ENCODE measurements at places on chromosomes 3 and 15.

GRCh38 chr3:172746475-172746874 lies 4.1 kb upstream of the ECT2 start:
- DNase-seq: no peak

DNA sequence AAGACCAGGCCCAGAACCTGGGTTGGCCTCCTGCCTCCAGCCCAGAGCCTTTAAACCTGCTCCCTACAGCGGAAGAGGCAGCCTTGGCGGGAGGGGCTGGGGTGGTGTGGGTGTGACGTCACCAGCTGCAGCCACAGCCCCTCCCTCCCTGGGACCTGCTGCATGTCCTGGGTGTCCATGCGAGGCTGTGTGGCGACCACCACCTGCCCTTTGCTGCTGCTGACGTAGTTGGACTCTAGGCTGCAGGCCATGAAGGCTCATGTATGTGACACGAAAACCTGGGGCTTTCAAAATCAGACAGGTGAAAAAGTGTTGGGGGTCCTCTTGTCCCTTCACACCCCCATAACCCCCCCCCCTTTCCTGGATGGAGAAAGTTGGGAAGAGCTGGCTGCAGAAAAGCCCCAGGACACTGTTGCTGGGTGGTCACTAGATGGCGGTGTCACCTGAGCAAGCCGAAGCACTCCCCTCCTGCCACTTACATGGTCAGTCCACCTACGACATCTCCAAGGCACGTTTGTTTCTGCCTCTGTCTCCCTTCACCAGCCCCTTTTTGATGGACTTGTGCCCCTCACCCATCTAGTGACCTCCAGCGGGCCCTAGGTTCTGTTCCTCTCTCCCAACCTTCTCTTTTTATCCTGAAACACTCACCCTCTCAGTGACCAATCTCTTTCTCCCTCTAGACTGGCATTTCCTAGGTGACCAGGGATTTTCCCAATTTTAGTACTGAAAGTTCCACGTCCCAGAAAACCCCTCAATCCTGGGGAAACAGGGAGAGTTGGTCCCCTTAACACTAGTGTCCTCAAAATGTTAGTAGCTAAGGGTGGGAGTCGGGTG lies 35.2 kb downstream of the SLC6A20 start:
- DNase-seq: peak; percentile 11

DNA sequence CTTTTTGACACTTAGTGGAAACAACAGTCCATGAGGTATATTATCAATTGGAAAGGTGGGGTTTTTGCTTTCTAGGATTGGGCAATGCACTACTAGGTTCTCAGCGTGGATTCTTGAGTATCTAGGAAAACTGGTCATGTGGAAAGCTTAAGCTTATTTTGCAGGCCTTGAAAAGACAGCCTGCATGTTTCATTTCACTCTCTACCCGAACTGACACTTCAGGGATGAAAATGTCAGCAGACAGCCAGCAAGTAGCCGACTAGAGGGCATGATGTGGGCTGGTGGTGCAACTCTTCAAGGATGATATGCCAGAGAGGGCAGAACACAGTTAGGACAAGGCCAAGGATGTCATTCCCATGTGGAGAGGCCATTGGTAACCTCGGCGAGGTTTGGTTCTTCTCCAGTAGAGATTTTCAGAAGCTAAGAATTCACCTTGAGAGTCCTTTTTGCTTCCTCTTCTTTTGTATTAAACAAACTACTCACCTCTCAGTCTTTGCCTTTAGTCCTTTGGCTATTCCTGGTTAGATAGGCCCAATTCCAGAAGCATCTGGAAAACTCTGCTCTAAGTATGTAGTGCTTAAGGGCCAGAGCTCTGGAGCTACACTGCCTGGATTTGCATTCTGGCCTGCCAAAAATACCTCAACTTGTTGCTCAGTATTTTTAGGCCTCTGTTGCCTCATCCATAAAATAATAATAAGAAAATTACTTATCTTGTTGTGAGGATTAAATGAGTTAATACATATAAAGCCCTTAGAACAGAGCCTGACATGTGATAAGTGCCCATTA lies 17.9 kb downstream of the LPP start:
- no peak for DNase-seq

DNA sequence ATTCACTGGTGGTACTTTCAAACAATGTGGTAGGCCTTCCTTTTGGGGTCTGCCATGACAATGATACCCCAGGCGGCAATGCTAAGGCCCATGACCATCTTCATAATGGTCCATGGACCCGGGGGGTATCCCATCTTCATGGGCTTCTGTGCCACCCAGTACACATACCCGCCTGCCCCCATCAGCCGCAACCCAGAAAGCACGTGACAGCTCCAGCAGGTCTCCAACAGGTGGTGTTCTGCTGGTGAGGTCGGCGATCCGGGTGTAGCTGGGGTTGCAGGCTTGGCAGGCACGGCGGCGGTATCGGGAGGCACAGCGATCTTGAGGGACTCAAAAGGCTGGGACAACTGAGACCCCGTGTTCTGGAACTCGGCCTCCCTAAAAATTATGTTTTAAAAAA lies 214.5 kb downstream of the SNRPN start:
- no peak for DNase-seq

- DNase-seq: no peak
These were observed 284.9 kb downstream of the UACA start for GRCh38 chr15:70478251-70478990.

DNA sequence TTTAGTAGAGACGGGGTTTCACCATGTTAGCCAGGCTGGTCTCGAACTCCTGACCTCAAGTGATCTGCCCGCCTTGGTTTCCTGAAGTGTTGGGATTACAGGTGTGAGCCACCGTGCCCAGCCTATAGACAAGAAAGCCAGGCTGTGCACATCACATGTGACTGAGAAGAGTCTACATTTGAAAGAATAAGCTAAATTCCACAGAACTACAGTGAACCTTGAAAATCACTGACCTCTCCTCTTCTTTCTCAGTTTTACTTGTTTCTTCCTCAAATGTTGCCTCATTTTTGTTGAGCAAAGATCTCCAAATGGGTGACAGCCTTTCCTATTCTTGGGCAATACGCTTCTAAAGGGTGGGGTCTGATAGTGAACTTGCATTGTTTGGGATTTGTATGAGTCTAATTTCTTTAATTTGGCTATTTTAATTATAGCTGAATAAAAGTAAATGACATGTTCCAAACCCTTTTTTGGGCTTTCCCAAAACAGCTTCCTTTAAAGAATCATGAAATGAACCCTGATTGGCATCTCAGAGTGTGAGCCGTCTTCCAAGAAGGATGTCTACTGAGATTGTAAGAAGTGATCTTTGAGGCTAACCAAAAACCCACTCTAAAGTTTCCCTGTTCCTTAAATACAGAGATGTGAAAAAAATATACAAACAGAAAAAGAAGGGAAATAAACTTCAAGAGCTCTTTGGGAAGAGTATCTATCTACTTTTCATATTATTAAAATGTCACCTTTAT lies 21.6 kb upstream of the SPTBN5 start:
- no peak for DNase-seq

- no peak for DNase-seq
These were observed 31.7 kb downstream of the EDC3 start for GRCh38 chr15:74664028-74664616.

GRCh38 chr3:113927556-113927955 lies 20.3 kb upstream of the ZDHHC23 start:
- no peak for DNase-seq

- no peak for DNase-seq
These were observed 41.4 kb downstream of the IRAK2 start for GRCh38 chr3:10206166-10206511.

DNA sequence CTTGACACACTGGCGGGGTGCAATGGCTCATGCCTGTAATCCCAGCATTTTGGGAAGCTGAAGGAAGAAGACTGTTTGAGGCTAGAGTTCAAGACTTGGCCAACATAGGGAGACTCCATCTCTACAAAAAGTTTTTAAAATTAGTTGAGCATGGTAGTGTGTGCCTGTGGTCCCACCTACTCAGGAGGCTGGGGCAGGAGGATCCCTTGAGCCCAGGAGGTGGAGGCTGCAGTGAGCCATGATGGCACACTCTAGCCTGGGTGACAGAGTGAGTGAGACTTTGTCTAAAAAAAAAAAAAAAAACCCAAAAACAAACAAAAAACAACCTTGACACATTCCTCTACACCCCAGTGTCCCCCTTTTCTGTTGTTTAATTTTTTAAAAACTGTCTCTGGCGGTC lies 4.0 kb upstream of the ITPKA start:
- no peak for DNase-seq

- no peak for DNase-seq
These were observed 888 bp downstream of the TMOD3 start for GRCh38 chr15:51830276-51830806.

DNA sequence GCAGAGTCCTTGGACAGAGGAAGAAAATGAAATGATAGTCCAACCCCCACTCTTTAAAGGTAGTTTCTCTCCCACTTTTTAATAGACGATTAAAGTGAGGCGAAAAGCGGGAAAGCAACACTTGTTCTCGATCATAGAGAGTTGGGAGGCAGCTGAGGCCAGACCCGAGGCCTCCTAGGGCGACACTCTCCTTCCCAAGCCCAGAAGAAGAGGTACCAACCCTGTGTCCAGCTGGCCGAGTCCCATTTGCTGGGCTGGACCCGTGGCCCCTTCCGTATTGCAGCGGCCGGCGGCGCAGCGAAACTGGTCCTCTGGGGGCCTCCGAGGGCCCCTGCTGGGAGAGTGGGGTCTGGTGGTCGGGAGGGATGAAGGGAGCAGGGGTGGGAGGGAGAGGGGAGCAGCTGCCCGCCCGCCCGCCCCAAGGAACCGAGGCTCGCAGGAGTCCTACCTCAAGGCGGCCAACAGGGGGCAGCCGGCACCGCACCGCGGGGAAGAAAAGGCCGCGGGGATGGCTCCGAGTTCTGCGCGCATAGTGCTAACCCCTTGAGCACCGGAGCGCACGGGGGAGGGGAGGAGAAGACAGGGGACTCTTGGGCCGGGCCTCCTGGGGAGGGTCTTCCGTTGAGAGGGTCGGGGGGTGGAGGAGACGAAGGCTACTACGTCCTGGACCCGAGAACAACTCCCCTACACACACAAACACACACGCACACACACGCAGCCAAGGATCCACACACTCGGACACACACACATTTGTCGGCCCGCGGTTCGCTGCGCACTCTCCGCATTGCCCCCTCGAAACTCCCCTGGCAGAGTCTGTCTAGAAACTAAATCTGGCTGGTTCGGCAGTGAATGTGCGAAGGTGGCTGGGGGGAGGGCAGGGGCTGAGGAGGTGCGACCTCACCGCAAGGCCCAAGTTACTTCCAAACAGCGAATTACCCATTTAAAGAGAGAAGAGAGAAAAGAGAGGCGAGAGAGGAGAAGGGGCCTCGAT lies 2.0 kb downstream of the WNT5A start:
- no peak for DNase-seq

- no peak for DNase-seq
These were observed 46.5 kb downstream of the CD86 start for GRCh38 chr3:122101646-122102045.

DNA sequence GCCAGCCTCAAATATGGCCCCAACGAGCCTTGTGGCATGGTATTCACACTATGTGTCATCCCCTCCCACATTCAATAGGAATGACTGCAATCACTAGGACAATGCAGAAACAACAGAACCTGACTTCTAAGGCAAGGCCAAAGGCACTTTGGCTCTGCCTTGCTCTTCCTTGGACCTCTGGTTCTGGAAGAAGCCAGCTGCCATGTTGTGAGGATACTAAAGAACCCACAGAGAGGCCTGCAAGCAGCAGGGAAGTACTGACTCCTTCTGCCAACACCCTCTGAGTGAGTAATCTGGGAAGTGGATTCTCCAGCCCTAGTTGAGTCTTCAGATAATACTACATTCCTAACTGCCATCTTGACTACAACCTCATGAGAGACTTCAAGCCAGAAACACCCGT lies 64.7 kb downstream of the ADAMTS9 start:
- DNase-seq: no peak

DNA sequence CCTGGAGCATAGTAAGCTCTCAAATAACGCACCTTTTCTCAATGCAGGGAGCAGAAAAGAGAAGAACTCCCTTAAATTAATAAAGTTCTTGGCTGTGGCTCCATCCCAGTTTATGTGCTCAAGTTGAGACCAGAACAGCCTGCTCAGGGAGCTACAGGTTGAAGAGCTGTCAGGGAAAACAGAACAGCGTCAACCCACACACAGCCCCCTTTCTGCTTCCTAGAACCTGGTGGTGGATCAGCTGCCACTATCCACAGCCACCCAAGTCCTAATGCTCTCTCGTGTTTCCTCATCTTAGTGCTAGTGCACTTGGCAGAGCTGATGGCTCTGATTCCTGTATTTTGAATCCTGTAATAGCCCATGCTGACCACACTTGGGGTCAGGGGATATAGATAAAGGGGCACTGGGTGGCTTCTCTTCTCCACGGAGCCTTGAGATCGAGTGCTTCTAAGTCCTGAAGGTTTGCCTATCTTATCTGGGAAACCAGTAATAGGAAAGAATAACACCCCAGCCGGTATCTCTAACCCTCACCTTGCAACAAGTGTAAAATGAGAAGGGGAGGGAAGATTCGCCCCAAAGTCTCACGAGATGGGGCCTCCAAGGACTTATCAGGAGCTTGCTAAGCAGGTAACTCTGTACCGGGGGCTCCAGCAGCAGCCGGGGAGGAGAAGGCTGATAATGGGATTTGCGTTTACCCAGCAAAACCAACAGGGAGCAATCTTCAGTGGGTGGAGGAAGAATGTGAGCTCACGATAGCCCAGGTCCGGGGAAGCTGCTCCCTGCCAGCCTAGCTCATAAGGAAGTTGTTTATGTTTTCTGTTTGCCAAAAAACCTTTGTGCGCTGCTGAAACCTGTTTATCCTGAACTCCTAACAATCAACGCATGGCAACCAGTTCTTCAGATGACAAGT lies 136.2 kb upstream of the ICE2 start:
- DNase-seq: no peak

DNA sequence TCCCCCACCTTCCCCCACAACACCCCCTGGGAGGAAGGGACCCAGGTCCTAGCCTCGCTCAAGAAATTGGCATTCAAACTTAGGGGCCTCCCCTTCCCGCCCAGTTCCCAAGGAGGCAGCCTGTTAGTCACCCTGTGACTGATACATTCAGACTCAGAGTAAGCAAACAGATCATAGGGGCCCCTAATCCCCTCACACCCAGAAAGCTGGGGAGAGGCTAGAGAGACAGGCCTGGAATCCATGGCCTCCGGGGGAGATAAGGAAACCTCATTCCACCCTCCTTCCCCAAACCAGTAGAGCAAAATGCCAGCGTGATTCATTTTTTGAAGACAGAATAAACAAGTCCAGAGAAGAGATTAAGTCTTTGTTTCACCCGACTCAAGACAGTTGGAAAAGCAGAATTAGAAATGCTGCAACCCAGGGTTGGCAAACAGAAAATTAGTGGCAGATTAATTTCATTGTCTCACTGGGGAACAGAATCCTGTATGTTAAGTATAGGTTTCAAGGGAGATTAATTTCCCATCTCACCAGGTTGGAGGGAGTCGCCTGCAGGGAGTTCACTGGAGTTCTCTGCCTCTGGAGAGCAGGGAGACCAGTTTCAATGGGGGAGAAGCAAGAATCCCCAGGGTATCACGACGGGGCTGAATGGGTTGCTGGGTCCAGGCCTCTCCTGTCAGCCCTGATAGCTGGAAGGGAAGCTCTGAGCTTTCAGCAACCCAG lies 268.3 kb downstream of the UACA start:
- no peak for DNase-seq

Measured in stimulated activated CD8-positive, alpha-beta memory T cell treated with anti-CD3 and anti-CD28 coated beads, Interleukin-15, amount 100 ng/mL, for 1 hour (primary cell).